Gastrocnemius medialis (tissue), 4 donors: ENCODE measurements at places on chromosomes 6 and 20. TPM values are rescaled to one million over a fixed set of nuclear protein-coding genes. Genes with fewer than 3 reads are reported as not detected.

DNA sequence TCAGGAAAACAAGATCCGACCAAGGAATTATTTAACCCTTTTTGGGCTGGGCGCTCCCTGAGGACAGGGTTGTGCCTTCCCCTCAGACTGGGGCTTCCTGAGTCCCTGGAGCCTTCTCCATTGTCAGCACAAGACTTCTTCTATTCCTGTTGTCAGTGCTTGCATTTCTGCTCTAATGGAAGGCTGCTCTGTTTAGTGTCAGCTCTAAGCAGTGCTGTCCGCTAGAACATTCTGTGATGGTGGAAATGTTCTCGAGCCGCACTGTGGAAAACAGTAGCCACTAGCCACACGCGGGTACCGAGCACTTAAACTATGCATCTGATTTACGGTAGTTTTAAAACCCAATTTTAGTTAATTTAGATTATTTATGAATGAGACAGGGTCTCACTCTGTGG is 64.0 kb downstream of the VEGFA start:
- H3K36me3 ChIP-seq, result no peaks in the 10 kb centered on the region
- no peak overlapping the region for H3K4me3 ChIP-seq
- no peaks in the 10 kb centered on the region for H3K27me3 ChIP-seq
- no peak for DNase-seq

DEFB124 gene
- total RNA-seq, result not detected

BPIFB4 gene
- not detected for total RNA-seq

UBE2C gene
- not detected for total RNA-seq

RAET1G gene
- total RNA-seq, result not detected
